Breast epithelium (tissue), 4 donors: ENCODE measurements at places on chromosomes 7 and 10. TPM values are rescaled to one million over a fixed set of nuclear protein-coding genes. Genes with fewer than 3 reads are reported as not detected.

- H3K36me3 ChIP-seq: no peaks in the 10 kb centered on the region
- H3K27me3 ChIP-seq: no peaks in the 10 kb centered on the region
- DNase-seq: no peak
- no peak overlapping the region for H3K27ac ChIP-seq
These were observed 245.0 kb upstream of the SORCS1 start for GRCh38 chr10:107409522-107409921.

The ACTL6B gene
- total RNA-seq: not detected

The OPN1SW gene
- not detected for total RNA-seq

- H3K27me3 ChIP-seq: no peaks in the 10 kb centered on the region
- no peaks in the 10 kb centered on the region for H3K4me1 ChIP-seq
- H3K4me3 ChIP-seq: no peak overlapping the region
- H3K36me3 ChIP-seq: no peaks in the 10 kb centered on the region
- peak; percentile 39 for DNase-seq
- H3K27ac ChIP-seq: no peak overlapping the region
These were observed 37.6 kb downstream of the KCNH2 start for GRCh38 chr7:150940431-150941102.

DNA sequence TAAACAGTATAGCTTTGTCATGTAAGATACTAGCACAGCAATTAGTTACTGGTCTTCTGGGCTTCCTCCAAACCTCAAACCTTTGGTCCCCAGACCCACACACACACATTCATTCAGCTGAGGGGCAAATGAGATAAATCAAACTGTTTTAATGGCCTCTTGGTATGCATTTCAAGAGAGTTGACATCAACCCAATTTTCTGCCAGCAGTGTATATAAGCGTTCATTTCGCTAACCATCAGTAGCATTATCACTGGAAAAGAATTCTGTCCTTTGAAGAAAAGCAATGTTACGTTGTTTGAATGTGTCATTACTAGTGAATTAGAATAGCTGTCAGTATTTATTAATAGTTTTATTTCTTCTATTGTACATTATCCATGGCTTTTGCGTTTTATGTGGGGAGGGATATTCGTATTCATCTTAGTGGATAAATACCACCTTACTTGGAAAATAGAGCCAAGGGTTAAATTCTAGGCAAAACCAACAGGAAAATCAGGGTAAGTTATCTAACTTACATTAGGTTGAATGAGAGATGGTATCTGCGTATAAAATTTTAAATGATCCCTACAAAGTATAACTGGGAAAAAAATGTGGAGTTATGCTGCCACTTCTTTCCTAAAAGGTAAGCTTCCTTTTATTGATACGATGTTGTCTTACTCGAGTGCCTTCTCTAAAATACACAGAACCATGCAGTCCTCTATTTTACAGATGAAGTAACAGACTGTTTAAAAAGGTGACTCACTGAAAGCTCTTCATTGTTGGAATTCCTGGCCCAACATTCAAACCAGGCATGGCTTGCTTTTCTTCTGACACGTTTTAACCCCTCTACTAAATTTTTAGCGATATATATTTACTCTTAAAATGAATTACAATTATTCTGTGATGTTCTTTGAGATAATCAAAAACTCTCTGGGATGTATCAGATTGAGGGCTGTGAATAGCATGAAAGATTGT is 2.0 kb upstream of the ZMYND11 start:
- peaks cover 13% of the 10 kb centered on the region for H3K4me1 ChIP-seq
- peak overlapping the region; percentile 91 for H3K4me3 ChIP-seq
- no peak for DNase-seq
- H3K36me3 ChIP-seq: no peaks in the 10 kb centered on the region
